Fibroblast of skin of scalp (primary cell): ENCODE measurements at places on chromosomes 7 and 10.
A peak's percentile ranks its signal among the peaks of the same experiment; 100 is the strongest.

DNA sequence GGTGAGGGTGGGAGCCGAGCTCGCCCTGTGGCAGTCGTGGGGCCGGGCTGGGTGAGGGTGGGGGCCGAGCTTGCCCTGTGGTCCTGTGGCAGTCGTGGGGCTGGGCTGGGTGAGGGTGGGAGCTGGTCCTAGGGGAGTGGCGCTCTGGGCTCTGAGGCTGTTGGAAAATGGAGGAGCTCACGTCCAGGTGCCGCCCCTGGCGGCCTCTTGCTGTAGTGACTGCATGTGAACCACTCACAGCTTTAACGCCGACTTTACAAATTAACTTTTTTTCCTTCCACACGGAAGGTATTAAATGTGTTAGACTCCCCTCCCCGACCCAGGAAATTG is 312.6 kb downstream of the WDR37 start:
- peak; percentile 38 for DNase-seq

- DNase-seq, result no peak
Observed at GRCh38 chr7:97457054-97457453, 274.8 kb upstream of the TAC1 start.

DNA sequence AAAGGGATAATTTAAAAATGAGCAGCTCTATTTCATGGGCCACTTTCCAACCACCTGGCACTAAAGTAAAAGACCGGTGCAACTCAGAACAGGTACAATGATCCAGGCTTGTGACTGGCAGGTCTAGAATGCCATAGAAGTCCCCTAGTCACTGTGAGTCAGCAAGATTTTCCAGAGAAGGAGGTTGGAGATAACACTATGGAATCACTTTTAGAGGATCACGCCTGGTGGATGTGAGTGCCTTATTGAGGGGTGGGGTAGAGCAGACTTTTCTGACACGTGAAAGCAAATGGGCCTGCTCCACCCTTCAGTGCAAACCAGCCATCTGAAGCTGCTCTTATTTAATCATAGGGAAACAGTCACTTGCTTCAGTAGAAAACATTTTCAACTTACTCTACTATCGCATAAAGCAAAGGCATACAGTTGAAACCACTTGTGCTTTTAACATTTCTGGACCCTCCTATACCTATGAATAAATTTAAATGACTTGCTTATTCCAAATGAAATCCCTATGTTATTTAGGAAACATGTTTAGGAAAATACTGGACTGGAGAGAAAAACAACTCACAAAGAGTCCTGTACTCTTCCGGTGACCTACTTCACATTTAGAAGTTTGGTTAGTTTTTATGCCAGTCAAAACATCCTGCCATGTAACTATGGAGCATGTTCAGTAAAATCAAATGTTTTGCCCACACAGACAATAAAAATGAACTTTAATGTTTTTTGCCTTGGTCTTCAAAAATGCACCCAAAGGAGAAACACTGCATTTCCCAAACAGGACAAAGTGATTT is 21.5 kb upstream of the AKR1C1 start:
- DNase-seq, result no peak

DNA sequence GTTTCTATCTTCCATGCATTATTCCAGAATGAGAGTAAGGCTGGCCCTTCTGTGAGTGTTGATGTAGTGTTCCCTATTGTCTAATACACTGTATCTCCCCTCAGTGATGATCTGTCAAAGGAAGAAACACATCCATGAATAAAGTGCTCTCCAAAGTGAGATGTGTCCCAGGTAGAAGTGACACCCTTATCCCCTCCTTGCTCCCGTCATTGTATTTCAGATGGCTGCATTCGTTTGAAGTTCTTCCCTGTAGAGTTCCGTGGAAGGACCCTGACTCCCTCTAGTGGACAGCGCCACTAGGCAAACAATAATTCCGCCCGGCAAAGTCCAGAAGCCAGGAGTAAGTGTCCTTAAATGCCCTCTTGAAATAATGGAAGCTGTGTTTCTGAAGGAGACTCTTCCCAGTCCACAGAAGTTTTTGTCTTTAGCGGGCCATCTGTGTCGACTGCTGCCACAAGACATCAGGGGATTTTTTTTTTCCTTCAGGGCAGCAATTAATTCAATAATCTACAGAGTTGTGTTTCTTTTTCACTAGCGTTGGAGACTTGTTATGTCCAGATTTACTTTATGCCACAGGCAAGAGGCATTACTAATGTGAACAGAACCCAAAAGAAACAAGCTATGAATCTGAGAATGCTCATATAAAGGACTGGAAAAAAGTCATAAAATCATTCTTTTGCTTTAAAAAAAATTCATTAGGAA is 64.6 kb downstream of the THNSL1 start:
- peak; percentile 85 for DNase-seq

DNA sequence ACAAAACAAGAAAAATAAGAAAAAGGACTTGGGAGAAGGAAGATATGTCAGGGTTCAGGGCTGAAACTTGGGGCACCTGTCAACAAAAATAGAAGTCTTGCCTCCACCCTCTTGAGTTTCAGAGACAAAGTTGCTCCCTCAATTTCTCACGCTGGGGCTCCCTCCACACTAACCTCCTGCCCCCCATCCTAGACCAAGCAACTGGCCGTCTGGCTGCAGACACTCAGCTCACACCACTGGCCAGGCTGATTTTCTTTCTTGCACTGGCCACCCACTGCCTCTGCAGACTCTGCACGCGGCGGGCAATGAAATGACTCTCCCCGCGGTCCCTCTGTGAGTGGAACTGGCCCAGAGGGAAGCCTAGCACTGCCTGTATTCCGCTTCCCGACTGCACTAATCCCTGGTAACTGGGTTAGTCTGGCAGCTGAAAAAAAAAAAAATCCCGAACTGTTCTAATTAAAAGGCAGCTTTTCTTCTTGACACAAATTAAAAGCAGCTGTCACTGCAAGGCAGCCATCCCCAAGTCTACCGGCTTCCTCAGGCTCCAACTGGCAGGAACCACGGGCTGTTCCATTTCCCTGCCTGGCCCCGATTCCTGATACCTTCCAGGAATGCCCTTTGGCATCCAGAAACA is 83.5 kb downstream of the SPDYE5 start:
- peak; percentile 73 for DNase-seq

GRCh38 chr7:80392229-80393169 is 119.4 kb downstream of the GNAT3 start:
- peak; percentile 45 for DNase-seq

GRCh38 chr10:76347832-76348231 is 916.4 kb downstream of the LRMDA start:
- no peak for DNase-seq

GRCh38 chr10:70404036-70404786 is at the start of gene EIF4EBP2:
Gene EIF4EBP2 (plus strand): TSS chr10:70404145. CDS start chr10:70404402, 257 bp downstream.
- peak; percentile 95 for DNase-seq

GRCh38 chr7:100516135-100516812 is 22.7 kb upstream of the AGFG2 start:
- peak; percentile 96 for DNase-seq

- DNase-seq, result no peak
Observed at GRCh38 chr10:50395271-50395670, 144.0 kb upstream of the ASAH2 start.

DNA sequence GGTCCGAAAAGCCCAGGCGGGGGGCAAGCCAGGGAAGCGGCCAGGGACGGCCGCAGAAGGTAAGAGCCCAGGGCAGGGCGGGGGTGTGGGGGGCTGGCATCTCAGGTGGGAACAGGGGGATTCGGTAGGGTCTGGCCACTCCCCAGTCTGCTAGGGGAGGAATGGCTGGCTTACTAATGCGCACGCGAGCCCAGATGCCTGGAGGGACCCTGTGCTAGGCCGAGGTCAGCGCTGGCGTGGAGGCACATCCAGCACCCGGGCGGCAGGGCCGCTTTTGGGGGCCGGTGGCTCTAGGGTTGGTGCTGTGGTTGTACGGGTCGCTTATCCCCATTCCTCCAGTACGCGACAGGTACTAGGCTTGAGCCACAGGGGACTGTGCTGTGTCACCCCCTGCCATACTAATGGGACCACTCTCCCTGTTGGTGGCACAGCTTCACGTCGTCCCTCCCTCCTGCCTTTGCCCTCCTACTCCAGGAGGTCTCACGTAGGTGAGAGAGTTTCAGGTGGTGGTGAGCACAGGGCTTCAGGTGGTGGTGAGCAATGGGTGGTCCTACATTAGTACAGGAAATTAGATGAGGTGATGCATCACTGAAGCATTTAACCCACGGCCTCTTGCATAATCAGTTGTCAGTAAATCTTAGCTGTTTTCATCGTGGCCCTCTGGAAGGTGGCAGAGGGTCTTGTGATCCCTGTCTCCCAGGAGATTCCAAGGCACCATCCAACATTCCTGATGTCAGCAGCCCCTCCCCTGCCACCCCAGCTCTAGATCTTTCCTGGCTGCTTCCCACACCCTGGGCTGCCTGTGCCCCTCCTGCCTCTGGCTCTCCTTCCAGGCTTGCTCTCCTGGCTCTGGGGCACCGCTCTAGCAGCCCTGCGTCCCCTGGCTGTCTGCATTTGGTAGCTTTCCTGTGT is 971 bp downstream of the AEBP1 start:
- peak; percentile 58 for DNase-seq

DNA sequence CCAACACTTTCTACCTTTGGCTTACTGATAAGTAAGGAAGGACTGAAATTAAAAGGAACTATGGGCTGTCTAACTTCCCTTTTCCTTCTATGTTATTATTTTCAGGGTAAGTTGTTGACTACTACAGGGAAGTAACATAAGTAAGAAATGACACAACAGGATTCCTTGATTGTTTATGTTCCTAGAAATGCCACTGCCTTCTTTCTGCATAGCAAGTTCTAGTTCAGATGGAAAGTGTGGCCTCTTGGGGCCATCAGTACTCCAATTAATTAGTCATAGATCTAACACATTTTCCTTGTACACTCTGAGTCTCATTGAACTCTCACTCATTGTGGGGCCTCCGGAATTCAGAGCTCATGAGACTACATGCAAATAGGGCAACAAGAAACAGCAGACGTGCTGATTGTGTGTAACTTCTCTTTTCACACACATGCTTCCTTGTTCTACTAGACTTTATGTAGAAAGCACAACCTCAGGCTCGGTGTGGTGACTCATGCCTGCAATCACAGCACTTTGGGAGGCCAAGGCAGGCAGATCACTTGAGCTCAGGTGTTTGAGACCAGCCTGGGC is 35.3 kb upstream of the HIBADH start:
- DNase-seq, result peak; percentile 20

DNA sequence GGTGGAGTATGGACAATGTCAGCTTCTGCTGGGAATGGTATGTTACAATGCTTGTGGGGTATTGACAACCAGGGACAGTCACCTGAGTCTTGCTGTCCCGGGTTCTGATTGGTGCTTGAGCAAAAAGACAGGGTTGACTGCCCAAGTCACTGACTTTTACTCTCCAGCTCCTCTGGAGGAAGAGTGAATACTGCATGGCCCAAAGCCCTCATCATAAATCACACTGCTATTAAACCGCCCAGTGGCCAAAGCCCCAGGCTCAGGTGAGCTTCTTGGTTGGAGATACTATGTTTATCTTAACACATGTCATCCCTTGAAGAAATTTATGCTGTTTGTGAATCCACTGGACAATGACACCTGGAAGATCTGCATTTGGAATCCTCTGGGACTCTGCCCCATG is 90.0 kb upstream of the IGFBP3 start:
- DNase-seq, result no peak

- no peak for DNase-seq
Observed at GRCh38 chr10:36778651-36779050, 346.7 kb upstream of the ANKRD30A start.

DNA sequence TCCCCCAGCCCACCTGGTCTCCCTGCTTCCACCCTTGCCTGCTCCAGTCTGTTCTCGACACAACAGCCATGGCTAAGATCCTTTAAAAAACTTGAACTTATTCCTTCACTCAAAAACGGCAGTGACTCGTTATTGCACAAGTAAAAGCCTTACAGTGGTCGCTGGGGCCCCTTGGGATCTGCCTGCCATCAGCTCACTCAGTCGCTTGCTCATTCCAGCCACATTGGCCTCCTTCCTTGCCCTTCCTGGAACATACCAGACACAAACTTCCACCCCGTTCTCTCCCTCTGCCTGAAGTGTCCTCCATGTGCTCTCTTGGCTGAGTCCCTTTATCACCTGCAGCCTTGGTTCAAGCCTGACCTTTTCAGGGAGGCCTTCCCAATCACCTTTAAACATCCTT is 4.7 kb downstream of the CCNY start:
- peak; percentile 60 for DNase-seq

GRCh38 chr7:40899636-40900507 is 765.1 kb downstream of the SUGCT start:
- DNase-seq, result no peak

DNA sequence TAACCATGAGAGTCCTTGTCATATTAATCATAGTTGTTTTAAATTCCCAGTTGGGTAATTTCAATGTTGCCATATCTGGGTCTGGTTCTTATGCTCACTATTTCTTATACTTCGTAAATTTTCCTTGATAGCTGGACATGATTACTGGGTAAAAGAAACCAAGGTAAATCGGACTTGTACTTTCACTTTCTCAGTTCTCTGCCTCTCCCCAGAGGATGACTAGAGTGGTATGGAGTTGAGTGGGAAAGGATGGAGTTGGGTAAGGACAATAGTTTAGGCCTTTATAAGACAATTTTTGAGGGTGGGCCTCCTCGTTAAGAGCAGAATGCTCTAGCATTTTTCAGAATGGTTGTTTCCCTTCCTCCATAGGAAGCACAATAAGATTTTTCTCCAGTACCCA is 106.1 kb downstream of the CRPPA start:
- DNase-seq, result no peak

DNA sequence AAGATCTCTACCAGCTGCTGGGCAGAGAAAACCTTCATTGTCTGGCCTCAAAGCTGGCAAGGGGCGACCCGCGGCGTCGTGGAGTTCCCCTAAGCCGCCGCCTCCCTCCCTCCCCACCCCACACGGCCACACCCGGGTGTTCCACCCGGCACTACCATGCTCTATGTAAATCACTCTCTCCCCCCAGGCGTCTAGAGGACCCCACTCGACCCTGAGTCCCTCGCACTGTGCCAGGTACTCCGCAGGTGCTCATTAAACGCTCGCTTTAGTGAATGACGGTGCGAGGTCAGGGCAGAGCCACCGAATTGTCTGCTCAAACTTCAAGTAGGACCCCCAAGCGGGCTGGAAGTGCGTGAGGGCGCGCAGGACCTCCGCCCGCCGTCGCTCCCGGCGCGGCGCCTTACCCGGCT is 628 bp downstream of the PARP12 start:
- DNase-seq, result no peak

DNA sequence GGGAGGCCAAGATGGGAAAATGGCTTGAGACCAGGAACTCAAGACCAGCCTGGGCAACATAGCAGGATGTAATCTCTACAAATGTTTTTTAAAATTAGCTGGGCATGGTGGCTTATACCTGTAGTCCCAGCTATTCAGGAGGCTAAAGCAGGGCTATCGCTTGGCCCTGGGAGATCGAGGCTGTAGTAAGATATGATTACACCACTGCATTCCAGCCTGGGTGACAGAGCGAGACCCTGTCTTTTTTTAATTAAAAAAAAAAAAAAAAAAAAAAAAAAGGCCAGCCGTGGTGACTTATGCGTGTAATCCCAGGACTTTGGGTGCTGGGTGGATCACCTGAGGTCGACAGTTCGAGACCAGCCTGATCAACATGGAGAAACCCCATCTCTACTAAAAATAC is 27.4 kb downstream of the MYOF start:
- DNase-seq, result no peak
